Memory B cell (primary cell): ENCODE measurements at places on chromosomes 16 and 17.

DNA sequence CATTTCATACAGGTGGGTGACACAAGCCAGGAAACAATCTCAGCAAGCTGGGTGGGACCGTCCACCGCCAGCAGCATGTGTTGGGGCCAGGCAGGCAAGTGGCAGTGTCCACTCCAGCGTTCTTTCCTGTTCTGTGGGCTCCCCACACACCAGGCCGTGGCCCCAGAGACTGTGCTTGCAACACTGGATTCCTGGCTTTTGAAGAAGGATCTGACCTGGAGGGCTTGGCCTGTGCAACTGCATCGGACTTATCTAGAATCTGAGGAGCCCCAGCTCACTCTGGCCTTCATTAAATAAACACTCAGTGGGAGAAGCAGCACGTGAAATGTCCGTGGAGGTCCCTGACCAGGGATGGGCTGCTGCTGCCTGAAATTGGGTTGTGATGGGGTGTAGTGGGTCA lies 3.2 kb downstream of the KSR1 start:
- DNase-seq: no peak

- no peak for DNase-seq
Measured at GRCh38 chr16:15576960-15577958, 65.7 kb downstream of the MARF1 start.

DNA sequence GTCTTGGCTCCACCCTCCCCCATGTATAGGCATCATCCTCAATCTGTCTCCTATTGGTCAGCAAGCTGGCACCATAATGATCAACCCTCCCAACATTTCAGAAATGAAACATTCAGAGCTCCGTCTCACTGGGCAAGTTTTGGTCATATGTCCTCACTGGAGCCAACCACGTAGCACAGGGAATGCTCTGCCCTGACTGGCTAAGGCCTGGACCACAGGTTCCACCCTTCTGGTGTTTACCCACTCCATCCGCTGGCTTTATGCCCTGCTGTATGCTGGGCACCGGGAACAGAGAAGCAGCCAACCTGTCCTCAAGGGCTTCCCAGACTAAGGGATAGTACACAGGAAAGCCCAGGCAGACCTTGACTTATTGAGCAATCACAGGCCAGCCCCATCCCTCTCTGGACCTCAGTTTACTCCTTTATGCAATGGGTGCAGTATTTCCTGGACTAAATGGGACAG lies 20.5 kb downstream of the MYO15A start:
- no peak for DNase-seq

DNA sequence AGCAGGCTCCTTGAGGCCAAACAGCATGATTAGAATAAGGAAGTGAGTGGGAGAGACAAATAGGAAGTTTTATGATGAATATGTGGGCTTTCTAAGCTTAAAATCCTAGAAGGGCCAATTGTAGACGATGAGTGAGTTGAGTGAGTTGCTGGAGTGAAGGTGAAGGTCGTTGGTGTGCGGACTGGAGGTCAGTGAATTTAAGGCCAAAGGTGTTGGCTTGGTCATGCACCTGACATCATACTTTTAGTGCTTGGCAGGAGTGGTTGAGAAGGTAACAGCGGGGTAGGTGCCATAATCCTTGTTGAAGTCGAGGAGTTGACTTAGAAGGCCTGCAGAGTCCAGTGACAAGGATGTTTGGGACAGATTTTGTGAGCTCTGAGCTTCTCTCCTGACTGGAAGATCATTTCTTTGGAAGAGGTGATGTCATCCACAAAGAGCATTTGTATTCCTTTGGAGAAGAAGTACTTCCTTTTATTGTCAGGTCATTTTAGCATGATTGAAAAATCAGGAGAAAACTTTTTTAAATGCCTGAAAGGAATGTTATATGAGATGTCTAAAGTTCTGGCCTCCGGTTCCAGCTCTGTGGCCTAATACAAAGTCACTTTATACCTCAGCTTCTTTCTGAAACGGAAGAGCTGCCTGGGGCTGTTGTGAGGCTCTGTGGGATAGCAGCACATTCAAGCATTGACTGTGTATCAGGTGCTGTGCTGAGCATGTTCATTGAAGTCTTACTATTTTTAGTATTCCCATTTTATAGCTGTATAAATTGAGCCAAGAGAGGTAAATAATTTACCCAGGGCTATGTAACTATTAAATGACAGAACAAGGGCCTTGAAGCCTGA lies 53.6 kb upstream of the TBX2 start:
- no peak for DNase-seq

- DNase-seq: no peak
Measured at GRCh38 chr16:71840052-71840451, 5.7 kb upstream of the ATXN1L start.

DNA sequence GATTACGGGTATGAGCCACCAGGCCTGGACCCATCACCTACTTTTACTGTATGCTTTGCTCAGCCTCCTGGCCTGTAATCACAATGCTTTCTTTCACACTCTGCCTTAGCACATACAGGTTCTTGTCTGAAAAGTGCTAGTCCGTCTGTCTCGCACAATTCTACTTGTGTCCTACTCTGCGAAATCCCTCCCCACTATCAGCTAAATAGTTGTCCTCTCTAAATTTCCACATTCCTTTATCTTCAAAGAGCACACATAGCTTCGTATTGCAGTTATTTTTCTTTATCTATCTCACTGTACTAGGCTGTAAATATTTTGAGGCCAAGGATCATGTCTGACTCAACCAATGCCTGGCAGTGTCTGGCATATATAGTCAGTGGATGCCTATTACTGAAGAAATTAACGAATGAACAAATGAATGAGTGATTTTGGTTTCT lies 38.5 kb upstream of the ETV4 start:
- DNase-seq: no peak

GRCh38 chr16:67632415-67633172 lies 12.3 kb upstream of the CARMIL2 start:
- DNase-seq: no peak

- no peak for DNase-seq
Measured at GRCh38 chr17:250487-251300, 69.2 kb upstream of the DOC2B start.

DNA sequence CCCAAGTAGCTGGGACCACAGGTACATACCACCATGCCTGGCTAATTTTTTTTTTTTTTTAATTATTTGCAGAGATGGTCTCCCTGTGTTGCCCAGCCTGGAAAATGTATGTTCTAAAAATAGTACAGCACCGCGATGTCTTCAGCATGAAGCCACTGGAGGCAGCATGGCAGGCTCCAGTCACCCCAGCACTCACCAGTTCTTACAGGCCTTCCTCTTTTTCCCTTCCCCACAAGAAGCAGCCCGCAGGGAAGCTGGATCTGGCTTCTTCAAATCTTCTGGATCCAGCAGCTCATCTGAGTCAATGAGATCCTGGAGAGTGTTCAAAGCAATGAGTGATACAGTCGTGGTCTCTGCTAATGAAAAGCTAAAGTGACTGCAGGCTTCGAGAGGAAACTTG lies 16.2 kb downstream of the CIAPIN1 start:
- DNase-seq: no peak

GRCh38 chr17:3613124-3613523 lies 3.9 kb upstream of the TRPV1 start:
- DNase-seq: no peak

- DNase-seq: no peak
Measured at GRCh38 chr16:23608194-23608593, 12.1 kb upstream of the NDUFAB1 start.

GRCh38 chr17:82301300-82301915 lies 16.0 kb downstream of the CD7 start:
- peak; percentile 44 for DNase-seq

GRCh38 chr17:78390241-78391050 lies 12.0 kb downstream of the PGS1 start:
- DNase-seq: no peak

- no peak for DNase-seq
Measured at GRCh38 chr16:61791464-61791863, 244.8 kb downstream of the CDH8 start.

GRCh38 chr17:40417609-40418427 lies at the start of gene TOP2A:
TSS of gene TOP2A (minus strand) at chr17:40417896. CDS start at chr17:40417791, 105 bp downstream.
- DNase-seq: peak; percentile 100

DNA sequence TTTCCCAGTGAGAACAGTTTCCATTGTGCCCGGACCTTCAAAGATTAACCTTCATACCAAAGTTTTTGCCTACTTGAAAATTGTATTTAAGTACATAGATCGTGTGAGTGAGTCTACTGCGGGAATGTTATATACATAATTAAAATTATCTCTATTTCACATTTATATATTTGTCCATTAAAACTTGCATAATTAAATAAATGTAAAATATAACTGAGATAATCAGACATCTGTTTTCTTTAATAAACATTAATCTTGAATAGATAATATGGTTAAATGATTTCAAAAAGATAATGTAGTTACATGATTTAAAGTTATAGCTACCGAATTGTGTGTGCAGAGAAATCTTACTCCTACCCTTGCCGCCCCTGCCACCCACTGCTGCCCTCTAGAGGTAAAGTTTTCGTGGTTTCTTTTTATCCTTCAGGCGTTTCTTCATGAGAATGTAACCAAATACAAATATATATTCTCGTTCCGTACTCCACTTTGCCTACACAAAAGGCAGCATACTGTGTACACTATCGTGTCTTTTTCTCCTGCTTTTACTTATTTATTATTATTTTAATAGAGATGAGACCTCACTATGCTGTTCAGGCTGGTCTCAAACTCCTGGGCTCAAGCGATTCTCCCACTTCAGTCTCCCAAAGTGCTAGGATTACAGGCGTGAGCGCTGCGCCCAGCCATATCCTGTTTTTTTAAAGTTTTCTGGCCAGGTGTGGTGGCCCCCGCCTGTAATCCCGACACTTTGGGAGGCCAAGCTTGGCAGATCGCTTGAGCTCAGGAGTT lies 35.6 kb downstream of the RPA1 start:
- peak; percentile 70 for DNase-seq

GRCh38 chr16:17564856-17565255 lies 94.1 kb upstream of the XYLT1 start:
- no peak for DNase-seq

- no peak for DNase-seq
Measured at GRCh38 chr17:54085020-54085419, 262.3 kb downstream of the KIF2B start.

DNA sequence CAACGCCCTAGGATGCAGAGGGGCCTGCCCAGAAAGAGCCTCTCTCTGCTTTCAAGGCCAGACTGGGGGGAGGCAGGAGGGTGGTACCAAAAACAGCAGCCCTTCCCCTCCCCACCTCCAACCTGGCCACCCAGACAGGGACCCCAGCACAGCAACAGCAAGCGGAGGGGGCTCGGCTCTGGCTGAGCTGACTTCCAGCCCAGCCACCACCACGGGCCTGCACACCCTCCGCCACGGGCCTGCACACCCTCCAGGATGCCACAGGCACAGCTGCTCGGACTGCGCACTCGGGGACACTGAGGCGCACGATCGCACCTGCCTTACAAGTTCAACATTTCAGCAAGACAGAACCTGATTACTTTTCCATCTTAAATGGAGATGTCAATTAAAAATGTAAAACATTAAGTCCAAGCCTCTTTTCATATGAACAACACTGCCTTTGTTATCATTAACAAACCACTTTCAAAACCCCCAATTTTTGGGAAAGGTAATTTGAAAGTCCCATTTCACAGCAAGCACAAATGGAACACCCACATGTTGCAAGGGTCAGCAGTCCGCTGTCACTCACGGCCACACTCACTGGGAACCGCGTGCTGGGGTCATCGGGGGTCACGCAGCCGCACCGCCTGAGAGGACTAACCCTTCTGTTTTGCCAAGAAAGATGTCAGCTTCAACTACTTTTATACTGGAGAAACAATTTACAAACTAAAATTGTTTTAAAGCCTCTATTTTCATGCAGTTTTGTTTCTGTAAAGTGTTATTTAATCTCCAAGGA lies 76.4 kb downstream of the ANKRD11 start:
- DNase-seq: no peak

DNA sequence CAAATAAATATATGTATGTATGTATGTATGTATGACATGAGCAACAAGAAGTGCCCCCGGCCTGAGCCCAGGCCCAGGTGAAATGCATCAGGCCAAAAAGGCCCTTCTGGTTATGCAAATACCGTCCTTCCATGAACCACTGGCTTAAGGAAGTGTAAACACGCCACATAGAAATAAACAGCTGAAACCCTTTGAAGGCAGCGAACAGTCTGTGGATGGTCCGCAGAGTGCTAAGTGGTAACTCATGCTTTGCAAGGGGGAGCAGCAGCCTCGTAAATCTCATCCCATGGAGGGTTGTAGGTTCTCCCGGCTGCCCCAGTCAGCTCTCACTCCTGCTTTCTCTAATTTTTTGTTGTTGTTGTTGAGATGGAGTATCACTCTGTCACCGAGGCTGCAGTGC lies 36.7 kb downstream of the COTL1 start:
- DNase-seq: no peak

GRCh38 chr17:33940769-33941370 lies 314.2 kb upstream of the CCL2 start:
- DNase-seq: no peak

DNA sequence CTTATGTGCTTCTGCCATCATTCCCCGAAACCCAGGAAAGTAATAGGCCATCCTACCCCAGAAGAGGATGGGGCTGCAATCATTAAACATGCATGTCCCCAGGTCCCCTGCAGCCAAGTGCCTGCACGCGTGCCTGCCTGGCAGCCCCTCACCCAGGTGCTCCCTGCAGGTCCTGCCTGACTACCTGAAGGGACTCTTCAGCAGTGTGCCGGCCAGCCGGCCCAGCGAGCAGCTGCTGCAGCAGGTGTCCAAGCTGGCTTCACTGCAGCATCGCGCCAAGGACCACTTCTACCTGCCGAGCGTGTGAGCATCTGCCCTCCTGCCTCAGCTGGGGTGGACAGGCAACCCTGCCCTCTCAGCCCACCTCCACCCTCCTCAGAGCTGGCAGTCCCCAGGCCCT lies 16.2 kb upstream of the ALKBH5 start:
- no peak for DNase-seq

DNA sequence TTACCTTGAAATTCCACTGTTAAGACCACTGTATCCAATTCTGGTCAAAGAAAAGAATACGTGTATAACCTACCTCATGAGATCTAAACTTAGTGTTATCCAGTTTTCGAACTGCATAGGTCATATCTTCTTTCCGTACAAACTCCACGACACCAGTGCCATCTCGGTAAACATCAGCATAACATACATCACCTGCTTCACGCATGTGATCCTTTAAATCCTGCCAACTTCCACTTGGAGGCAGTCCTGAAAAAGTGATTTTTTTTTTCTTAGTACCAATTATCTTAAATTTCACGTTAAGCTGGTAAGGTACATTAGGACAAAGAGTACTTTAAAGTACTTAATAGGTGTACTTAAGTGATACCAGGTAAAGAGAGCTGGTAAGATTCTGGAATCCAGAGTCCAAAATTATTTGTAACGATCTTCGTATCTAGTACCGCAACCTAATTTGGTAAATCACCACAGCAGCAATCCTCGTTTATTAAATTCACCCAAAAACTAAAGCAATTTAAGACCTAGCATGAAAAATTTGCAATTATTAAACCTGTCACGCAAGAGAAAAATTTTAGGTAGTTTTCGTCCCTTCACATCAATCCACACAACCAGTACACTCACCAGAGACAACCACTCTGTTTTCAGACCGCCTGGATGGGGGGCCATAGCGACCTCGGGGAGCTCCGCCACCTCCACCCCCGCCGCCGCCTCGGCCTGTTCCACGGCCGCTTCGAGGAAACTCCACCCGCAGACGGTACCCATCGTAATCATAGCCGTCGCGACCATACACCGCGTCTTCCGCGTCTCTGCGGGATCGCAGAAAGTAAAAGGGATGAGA lies 1.1 kb downstream of the SRSF1 start:
- no peak for DNase-seq

- DNase-seq: no peak
Measured at GRCh38 chr17:77233635-77234334, 93.0 kb downstream of the SEC14L1 start.

- no peak for DNase-seq
Measured at GRCh38 chr16:78386557-78387324, 287.3 kb downstream of the WWOX start.
